ENCODE measurements at places on chromosomes 11 and 22.
A peak's percentile ranks its signal among the peaks of the same experiment; 100 is the strongest.

- DNase-seq: peak; percentile 70
These were observed 4.7 kb downstream of the YPEL4 start for GRCh38 chr11:57644748-57645688.

- no peak for DNase-seq
These were observed 59.9 kb downstream of the APIP start for GRCh38 chr11:34856251-34856650.

DNA sequence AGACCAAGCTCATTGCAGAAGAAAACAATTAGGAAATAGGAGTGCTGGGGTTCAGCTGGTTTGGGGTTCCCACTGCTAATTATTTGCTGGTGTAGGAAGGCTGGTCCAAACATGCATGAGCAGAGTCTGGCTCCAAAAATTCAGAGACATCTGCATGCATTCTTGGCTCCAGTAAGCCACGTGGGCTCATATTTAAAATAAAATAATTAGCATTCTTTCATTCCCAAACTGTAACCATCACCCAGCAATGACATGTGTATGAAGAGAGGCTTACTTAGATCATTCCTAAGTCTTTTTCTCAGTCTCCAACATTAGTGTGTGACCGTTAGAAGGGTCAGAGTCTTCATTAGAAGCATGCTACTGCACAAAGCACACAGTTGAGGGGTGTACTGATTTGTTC is 58.4 kb downstream of the EFCAB6 start:
- DNase-seq: no peak

DNA sequence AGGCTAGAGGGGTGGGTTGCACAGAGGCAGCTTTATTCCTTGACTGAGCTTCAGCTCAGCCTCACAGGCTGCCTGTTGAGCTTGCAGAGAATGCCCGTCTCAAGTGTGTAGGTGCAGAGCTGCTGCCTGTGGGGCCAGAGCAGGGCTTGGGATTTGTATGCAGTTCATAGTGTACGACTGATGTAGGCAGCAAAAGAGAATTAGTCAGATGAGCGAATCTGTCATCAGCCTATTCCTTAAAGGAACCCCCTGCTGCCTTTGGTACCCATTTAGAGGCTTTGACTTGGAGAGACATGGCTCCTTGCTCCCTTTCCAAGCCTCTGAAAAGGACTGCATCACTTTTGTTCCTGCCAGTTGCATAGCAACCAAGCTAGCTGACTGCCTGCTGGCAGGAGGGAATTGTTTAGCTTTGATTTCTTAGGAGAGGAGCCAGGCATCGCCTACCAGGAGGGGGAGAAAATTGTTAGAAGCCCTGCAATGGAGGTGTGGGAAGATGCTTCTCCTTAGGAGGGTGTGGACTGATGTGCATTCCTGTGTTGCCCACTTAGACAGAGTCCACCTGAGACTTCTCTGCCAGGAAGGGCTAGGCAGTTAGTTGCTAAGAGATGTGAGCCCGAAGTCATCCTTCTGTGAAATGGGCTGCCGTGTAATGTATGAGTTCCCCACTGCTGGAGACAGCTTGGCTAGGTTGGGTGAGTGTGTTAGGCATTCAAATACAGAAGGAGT is 10.9 kb downstream of the ACO2 start:
- no peak for DNase-seq

GRCh38 chr11:72061739-72062396 is 18.5 kb downstream of the NUMA1 start:
- no peak for DNase-seq

DNA sequence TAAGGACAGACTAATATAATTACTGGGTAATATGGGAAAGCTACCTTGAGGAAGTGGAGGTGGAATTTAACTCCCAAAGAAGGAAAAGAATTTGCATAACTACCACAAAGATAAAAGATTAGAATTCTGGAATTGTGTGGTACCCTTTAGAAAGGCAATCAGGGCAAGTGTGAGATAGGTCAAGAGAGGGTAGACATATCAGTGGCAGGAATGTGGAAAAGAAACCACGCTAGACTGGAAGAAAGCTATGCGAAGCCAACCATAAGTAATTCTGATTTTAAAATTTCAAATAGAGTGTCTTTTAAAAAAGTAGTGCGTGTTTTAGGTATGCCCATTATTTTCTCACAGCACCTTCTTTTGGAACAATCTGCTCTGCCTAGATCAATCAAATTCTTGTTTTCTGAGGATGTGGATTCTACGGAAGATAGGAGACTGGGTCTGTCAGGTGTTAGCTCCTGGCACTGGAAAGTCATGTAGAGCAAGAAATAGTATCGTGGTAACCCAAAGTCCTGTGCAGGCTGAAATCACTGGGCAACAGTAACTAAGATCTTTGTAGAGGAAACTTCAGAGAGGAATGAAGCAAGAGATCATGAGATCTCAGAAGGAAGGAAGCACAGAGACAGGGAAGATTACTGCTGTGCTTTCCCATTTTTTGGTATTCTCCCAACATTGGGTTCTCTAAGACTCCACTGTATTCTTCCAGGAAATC is 111.3 kb upstream of the MTMR2 start:
- no peak for DNase-seq

DNA sequence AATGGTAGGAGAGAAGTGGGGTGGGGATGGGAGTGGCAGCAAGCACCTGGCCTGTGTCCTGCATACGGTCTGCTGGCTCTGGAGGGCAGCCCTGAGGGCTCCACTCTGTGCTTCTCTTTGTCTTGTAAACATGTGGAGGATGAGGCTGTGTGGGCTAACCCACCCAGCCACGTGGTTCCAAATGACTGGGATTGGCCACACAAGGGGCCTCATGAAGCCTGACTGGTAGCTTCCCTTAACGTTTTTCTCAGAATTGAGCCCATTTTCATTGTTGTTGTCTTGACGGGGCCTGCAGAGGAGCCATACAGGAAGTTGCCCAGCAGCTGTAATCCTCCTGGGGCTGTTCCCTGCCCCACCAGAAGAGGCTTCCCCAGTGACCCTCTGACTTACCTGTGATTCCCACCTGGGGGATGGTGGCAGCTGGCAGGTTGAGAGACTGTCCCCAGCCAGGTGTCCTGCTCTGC is 18.0 kb downstream of the DERL3 start:
- DNase-seq: no peak

- no peak for DNase-seq
These were observed 76.8 kb upstream of the RTL6 start for GRCh38 chr22:44574640-44575380.

DNA sequence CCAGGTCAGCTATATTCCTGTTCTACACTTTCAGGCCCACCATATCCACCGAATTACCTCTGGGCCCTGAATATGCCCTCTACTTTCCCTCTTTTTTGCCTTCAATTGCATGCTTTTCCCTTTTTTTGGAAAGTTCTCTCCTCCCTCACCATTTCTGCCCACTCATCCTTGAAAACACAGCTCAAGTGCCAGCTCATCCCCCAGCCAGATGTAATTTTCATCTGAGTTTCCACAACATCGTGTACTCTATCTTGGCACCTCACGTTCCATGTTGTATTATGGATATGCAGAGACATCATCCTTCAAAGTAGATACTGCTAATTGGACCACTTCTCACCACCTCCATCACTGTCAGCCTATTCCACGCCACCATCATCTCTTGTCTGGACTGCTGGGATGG is 129.8 kb upstream of the HSD17B12 start:
- DNase-seq: no peak

DNA sequence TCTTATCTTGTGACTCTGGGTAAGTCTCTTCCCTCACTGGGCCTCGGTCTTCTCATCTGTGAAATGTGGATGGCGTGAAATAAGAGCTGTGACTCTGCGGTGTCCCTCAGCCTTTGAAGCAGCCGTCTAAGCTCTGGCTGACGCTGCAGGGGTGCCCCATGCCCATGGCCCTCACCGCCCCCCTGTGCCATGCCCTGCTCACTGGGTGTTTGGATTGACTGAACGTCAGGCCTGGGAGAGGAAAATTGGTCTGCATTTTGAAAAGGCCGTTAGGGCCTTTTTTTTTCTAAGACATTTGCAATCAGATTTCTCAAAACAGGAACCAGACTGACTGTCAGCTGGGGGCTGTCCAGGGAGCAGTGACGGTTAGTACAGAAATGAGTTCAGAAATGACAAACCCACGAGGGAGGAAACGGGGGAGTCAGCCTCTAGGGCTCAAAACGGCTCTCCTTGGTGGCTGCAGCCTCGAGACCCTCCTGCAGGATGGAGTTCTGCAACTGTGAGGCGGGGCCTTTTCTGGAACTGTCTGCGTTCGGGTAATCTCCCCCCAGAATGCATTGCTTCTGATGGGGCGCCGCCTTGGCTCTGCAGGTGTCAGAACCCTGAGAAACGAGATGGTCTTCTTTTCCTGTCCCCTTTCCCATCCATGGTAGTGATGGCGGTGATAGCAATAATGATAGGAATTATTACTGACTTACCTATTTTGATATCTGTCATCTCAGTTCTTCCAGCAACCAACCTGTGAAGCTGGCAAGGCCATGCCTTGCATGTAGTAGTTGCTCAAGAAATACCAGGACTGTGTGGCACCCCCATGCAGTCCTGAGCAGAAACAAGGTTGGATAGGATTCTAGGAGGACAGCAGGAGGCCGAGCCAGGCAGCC is 2.0 kb downstream of the GRK2 start:
- no peak for DNase-seq

DNA sequence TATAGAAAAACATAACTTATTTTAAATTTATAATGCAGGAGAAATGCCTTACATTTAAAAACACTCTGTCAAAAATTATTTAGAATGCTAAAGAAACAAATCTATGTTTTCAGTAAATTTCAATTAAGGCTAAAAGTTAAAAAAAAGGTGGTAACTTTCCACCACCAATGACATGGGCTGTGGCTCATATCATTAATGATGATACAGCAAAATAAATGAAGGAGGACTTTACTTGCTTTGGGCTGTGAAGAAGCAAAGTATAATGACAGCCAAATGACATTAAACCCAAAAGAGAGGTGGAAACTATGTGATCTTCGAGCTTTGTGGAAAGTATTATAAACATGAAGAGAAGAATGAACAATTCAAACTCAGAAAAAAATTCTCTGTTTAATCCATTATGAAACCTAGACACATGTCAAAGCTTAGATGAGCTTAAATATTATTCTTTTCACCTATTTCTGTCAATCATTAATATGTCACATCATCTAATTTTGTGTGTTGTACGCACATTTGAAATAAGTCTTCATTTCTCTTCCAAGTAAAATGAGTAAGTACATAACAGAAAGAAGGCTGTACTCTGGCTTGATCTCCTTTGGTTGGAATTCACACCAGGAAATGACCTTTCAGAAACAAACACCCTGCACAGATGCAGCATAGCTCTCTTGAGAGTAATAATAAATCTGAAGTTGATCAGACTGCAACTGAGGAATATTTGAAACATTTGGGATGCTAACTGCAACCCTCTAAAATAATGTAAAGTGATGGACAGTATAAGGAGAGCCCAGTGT is 265.8 kb downstream of the TTC28 start:
- DNase-seq: no peak

DNA sequence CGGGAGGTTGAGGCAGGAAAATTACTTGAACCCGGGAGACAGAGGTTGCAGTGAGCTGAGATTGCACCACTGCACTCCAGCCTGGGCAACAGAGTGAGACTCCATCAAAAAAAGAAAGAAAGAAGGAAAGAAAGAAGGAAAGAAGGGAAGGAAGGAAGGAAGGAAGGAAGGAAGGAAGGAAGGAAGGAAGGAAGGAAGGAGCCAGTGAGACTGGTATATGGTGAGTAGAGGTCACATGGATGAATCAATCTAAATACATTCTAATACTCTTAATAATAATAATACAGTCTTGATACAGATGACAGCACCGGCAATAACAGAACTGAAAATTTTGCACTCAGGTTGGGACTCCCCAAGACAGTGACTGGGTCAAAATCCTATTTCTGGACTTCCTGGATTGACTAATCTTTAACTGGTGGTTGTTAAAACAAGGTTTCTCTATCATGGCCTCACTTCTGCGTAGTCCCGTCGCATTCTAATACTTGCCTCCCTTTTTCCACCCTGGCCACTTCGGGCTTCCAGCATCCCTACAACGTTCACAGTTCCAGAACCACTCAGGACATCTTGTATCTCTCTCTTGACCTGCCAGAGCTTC is 53.5 kb upstream of the EIF3M start:
- DNase-seq: no peak

DNA sequence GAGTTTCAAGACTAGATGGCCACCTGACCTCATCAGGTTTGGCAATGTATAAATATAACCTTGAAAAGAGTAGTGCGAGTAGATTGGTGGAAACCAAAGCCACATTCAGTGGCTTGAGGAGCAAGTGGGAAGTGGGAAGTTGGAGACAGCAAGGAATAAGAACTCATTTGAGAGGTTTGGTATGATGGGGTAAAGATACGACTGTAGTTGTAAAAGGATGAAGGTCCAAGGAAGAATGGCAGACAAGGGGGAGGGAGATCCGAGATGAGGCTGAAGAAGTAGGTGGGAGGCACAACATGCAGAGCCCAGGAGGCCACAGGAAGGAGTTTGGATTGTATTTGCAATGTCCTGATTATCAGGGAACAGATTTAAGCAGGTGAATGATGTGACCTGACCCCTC is 20.8 kb downstream of the RASSF10 start:
- no peak for DNase-seq

- no peak for DNase-seq
These were observed 168.9 kb upstream of the CHORDC1 start for GRCh38 chr11:90391756-90392155.

GRCh38 chr11:86672007-86672621 is at the start of gene ME3:
TSS of gene ME3 (minus strand) at chr11:86672616.
- DNase-seq: peak; percentile 9

DNA sequence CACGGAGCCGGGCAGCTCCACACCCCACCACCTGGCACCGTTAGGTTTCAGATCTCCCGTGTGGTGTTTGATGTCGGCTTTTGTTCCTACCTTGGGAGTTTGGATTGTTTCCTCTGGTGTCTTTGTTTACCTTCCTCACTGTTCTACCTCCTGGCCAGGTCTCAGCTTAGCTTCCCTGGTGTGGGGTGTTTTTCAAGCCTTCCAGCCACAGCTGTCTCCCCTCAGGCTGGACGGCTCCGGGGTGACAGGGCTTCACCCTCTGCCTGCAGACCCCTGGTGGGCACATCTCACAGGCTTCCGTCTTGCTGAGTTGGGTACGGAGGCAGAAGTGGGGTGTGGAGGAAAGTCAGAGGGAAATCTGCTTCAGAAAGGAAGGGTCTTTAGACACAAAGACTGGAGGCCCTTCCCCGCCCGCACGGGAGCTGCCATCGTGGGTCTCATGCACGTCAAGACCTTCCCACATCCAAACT is 59.6 kb upstream of the EMID1 start:
- DNase-seq: no peak

GRCh38 chr11:110766316-110766715 is 54.1 kb upstream of the ARHGAP20 start:
- no peak for DNase-seq

GRCh38 chr22:17641269-17641668 is 2.7 kb downstream of the BCL2L13 start:
- no peak for DNase-seq
